ENCODE measurements at places on chromosomes 4 and X.
A peak's percentile ranks its signal among the peaks of the same experiment; 100 is the strongest.

DNA sequence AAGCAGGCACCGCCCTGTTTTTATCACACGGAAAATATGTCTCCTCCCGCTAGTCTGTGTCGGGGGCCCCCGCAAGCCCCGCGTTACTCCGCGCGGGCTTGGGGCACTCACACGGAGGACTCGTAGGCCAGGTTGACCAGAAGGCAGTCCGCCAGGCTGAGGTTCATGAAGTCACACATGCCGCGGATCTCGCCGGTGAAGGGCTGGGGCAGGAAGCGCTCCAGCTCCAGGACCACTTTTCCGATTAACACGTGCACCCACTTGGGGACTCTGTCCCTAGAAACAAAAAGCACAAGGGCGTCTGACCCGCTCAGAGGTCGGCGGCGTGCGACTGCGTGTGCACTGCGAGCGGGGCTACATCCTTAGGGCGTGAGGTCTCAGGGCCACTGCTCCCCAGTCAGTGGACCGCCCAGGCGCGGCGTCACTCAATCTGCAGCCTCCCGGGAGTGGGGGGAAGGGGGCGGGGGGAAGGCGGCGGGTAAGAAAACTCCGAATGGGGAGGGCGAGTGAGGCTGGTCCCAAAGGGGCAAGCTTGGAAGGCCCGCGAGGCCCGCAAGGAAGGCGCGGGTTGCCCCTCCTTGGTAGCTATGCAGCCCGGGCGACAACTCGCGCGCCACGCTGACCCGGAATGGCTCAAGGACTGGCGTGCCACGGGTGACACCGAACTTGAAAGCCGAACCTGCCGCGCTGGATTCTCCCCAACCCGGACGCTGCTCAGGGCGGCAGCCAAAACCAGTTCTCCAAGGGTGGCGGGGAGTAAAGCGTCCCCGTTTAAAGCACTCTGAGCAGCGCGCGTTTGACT is 722 bp downstream of the NAAA start:
- DNase-seq: peak; percentile 86

DNA sequence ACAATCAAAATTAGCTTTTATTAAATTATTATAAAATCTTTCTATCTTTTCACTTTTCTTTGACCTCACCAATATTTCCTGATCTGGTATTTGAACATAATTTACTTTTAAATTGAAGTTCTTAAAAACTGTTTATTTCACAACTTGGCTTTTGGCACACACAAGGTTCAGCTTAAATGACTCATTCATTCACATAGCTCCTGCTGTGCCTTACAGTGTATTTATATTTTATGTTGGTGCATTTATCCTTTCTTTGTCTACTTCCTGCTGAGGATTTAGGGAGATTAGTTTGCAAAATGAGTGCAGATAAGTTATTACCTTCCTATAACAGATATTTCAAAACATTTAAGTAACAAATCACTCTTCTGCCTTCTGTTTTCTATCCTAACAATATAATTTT is 430.6 kb downstream of the DTHD1 start:
- no peak for DNase-seq

- no peak for DNase-seq
Measured at GRCh38 chr4:16169490-16169889, 56.8 kb downstream of the TAPT1 start.

DNA sequence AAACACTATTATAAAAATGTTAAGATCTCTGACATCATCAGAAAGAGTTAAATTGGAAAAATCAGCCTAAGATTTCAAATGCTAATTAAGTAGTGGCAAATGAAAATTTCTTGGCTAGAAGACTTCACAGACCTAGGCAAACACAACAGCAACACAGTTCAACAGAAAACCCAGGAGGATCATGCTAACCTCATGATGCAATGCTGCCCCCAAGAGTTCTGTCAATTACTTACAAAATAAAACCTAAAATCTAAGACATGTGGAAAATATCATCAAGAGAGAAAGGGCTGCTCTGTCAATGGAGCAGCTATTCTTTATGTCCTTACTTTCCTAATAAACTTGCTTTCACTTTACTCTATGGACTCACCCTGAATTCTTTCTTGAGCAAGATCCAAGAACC is 21.0 kb downstream of the S100G start:
- peak; percentile 41 for DNase-seq

GRCh38 chr4:165101641-165102040 is 11.0 kb downstream of the TMEM192 start:
- no peak for DNase-seq

GRCh38 chr4:140993370-140993769 is 139.9 kb downstream of the RNF150 start:
- no peak for DNase-seq
